NCI-H187 (cell line): ENCODE measurements at places on chromosomes 5 and 9.
A peak's percentile ranks its signal among the peaks of the same experiment; 100 is the strongest.

GRCh38 chr5:69048230-69048629 is 45.6 kb upstream of the SLC30A5 start:
- DNase-seq, result no peak

DNA sequence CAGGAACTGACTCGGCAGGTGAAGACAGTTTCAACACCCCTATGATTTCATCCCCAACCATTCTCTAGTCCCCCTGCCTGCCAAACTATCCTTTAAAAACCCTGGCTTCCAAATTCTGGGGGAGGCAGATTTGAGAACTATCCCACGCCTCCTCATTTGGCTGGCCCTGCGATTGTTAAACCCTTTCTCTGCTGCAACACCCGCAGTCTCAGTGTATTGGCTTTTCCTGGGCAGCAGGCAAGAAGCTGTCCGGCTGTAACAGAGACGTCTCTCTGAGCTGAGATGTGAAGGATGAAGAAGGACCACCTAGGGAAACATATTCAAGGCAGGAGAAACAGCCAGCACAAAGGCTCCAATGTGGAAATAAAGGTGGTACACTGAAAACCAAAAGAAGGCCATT is 6.6 kb downstream of the ST6GALNAC6 start:
- no peak for DNase-seq

GRCh38 chr5:8633259-8633658 is 764.3 kb downstream of the MTRR start:
- no peak for DNase-seq

- DNase-seq, result no peak
Measured at GRCh38 chr9:135971892-135972291, 10.7 kb upstream of the UBAC1 start.

DNA sequence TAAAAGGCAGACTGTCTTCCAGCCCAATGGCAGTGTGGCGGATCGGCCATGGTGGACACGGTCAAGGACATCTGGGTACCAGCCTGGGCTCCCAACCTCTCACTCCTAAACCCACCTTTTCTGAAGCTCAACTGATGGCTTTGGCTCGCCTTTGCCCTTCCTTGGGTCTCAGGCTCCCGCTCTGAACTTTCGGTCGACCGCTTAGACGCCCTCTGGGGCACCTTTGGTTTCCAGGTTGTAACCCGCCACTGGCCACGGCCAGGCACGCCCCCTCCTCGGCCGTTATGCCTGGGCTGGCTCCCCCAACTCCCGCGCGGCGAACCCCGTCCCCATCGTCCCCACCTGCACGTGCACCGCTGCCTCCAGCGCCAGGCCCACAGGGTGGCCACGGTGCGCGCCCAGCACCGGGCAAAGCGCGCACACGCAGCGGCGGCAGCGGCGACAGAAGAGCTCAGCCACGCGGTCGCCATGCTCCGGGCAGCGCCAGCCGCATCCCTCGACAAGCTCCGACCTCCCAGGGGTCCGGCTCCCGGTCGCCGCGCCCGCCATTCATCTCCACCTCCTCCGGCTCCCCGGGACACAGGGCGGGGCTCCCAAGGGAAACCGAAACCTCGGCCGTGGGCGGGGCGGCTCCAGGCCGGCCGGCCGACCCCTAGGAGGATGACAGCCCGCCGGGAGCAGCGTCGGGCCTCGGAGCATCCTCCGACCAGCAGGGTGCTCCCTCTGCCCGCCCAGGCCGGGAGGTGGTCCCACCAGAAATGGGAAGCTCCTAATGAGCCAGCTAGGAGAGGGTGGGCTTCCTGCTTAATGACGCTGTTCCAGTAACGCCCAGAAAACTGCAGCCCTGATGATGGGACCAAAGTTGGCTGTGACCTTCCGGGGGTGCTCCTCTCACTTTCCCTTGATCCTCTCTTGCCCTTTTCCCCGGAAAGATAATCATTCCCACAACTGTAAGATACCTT is at the start of gene TRIM14:
Gene TRIM14, minus strand, starts transcription at position 583 of the 962 bp plus-strand sequence. Its CDS starts 34 bp downstream, at position 549.
- no peak for DNase-seq

DNA sequence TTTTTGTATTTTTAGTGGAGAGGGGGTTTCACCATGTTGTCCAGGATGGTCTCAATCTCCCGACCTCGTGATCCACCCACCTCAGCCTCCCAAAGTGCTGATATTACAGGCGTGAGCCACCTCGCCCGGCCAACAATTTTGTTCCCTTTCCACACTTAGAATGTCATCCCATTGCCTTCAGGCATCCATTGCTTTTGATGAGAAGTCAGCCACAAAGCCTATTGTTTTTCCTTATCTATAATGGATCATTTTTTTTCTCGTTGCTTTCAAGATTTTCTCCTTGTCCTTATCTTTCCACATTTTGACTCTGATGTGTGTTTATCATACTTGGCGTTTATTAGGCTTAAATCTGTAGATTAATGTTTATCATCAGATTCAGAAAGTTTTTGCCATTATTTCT is 64.4 kb downstream of the NR6A1 start:
- no peak for DNase-seq

DNA sequence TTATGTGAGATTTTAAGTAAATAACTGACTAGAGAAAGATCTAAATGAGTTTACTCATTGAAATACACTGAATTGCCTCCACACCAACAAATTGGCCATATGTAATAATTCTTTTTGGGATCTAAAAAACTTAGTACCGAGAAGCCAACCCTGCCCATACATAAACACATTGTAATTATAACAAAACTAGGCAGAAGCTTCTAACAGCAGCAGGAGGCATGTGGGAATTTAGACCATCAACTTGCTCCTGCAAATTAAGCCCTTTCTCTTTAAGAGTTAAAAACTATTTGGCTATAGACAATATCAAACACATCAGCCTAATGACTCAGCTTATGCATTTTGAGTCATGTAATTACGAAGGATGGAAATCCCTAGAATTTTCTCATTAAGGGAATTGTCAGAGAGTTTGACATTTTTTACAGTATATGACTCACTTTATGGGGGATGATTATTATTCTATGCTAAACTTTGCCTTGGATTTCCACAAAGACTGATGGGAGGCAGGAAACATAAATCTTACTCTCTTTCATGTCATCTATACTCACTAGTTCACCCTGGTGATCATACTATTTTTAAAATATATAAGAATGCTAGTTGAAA is 1.0 kb downstream of the IL7R start:
- DNase-seq, result no peak

GRCh38 chr5:83562791-83563557 is 91.4 kb downstream of the VCAN start:
- no peak for DNase-seq

- no peak for DNase-seq
Measured at GRCh38 chr5:39301406-39301805, 62.9 kb downstream of the C9 start.

DNA sequence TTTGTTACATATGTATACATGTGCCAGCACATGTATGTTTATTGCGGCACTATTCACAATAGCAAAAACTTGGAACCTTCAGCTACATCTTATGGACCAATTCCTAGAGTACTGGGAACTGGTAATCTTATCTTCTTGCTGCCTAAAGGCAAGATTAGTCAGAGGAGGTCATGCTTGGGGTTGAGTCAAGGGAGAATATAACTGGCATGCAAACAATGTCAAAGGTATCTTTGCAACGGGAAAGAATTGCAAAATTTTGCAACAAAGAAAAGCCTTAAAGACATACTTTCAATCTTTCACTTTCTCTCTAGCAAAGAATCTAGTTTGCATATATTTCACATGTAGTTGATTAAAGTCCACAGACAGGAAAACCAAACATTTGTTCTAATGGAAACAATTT is 145.2 kb downstream of the EDIL3 start:
- no peak for DNase-seq

DNA sequence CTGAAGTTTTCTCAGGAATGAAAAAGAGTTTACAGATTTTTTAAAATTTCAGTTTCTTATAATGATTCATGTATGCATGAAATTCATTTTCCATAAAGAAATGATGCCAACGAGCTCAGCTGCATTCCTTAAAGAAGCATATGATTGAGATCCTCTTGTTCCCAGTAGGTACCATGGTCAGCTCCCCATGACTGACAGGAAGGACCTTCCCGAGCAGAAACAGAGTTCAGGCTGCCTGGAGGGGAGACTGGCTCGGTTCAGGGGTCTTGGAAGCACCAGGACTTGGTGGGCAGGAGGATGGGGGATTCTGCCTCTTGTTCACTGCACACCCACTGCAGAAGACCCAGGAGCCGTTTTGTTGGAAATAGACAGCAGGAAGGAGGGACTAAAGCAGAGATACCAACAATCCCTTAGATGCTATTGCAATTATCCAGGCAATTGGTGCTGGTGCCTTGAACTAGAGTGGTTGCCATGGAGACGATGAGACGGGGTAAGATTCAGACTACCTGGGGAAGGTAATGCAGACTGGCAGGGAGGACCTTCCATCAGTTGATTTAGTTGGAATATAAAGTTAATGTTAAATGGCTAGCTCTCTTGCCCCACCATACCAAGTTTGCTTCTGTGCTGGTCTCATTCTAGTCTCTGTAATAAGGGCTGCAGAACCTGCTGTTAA is 447.8 kb downstream of the MTRR start:
- DNase-seq, result no peak

DNA sequence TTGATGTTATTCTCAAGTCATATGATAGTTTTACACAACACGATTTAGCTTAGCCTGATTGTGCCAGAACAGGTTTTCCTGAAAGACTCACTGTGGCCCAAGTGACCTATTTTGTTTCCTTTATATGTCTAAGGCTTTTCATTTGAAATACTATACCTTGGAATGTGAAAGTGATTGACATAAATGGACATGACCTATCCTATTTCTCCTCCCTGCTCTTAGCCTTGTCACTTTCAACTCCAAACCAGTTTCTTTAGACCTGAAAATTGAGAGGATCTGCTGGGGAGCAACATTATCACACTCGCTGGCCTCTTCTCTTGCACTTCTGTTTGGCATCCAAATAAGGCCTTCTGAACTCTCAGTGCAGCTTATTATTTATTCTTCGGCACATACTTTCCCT is 496.8 kb downstream of the MAT2B start:
- no peak for DNase-seq

- DNase-seq, result no peak
Measured at GRCh38 chr5:141245250-141245717, at the start of gene PCDHB15. TSS of gene PCDHB15 (plus strand) at chr5:141245395. CDS start at chr5:141245579, 184 bp downstream.

DNA sequence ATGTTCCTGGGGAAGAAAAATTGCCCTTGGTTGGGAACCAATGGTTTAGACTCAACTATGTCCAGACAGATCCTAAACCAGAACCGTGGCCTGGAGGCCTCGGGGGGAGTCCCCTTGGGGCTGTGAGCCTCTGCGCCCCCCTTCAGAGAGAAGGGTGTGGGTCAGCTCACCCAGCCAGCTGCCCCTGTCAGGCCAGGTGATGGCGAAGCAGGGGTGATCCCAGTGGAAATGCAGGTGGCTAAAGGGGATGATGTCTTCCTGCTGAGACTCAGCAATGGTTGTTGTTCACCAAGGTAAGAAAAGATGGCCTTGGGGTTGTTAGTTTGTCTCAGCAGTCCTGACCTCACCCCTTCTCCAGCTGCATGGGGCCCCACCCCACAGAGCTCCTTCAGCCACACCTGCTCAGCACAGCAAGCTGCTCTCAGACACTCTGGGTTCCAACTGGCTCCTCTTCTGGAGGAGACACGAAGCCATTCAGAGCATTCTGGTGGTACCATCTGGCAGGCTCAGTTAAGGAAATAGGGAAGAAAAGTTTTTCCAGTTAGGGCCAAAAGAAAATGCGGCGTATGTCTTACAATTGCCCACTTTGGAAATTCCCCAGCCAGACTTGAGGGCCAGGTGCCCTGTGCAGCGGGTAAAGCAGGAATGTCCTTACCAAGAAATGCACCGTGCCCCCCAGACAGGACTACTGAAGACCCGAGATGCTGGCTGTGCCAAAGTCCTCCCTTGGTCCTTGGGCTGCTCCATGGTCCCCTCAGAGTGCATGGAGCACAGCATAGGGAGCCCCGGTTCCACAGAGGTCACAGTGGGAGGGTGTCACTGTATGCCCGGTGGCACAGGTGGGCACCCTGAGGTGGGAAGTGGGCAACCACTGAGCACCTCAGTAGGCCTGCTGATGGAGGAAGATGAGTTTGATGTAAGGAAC is 90.2 kb downstream of the NSUN2 start:
- DNase-seq, result peak; percentile 23

DNA sequence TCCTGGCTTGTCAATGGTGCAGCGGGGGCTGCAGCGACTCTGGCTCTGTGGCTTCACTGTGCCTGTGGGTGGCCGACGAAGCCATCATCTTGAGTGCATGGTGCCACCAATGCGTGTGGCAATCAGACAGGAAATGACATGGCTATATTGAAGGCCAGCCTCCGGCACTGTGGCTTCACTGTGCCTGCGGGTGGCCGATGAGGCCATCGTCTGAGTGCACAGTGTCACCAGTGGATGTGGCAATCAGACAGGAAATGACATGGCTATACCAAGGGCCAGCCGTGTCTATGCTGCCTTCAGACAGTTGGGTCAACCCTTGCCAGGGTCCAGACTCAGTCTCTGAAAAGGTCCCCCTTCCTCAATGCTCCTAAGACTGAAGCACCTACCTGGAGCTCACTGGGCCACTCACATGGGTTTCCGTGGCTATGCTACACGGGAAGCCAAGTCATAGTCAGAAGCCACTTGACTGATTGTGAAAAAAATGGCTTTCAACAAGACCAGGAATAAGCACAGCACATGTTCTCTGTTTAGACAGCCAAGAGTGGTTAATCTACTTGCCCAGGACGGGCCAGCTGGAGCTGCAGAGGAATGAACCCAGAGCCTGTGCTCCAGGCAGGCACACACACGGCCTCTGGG is 67.5 kb upstream of the S1PR3 start:
- no peak for DNase-seq

- no peak for DNase-seq
Measured at GRCh38 chr9:116901260-116901659, 214.2 kb downstream of the TRIM32 start.

- no peak for DNase-seq
Measured at GRCh38 chr9:116323012-116323411, 169.4 kb downstream of the PAPPA start.

- DNase-seq, result no peak
Measured at GRCh38 chr5:73564018-73564417, 1.4 kb downstream of the ANKRA2 start.

DNA sequence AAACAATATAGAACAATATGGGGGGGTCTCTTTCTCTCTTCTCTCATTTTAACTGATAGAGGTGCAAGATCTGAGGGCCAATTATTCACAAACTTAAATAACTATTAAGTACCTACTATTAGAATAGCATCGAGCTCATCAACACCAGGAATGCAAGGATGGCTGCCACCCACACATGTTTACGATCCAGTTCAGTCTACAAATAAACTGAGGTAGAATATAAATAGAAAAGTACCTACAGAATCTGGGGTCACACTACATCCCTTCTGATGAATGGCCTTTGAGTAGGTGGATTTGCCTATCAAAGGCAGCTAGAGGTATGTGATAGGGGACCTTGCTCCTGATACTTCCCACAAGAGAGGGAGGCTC is 91.8 kb upstream of the ZNF366 start:
- DNase-seq, result no peak

GRCh38 chr9:75185585-75186170 is 97.4 kb downstream of the OSTF1 start:
- DNase-seq, result no peak

DNA sequence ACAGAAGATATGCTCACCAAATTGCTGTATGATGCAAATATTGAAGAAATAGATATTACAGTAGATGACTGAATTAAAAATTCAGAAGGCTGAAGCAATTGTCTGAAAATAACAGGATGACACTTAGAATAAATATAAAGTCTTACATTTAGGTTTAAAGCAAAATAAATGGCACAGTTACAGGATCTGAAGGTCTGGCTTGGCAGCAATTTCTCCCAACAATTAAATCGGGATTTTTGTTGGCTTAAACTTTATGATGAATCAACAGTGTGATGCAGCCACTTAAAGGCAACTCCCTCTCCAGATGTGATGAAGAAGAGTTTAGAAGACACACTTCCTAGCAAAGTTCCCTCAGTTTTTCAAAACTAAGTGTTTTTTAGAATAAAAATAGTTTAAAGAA is 80.5 kb downstream of the NREP start:
- no peak for DNase-seq

- no peak for DNase-seq
Measured at GRCh38 chr5:130708754-130709153, 456.3 kb downstream of the HINT1 start.
